ENCODE measurements at places on chromosomes 7 and 10. TPM values are rescaled to one million over a fixed set of nuclear protein-coding genes. Genes with fewer than 3 reads are reported as not detected.

DNA sequence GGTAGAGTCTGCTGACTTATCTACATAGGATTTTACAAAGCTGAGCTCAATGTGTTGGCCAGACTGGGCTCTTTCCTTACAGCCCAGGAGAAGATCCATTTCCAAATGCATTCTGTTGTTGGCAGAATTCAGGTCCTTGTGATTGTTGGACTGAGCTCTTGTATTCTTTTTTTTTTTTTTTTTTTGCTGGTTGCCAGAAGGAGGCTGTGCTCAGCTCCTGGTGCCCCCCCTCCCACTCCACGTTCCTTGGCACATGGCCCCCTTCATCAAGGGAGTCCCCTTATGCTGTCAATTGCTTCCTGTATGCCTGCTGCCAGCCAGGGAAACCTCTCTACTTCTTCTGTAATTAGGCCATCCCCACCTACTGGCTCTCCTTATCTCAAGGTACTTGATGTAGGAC, 518.1 kb upstream of the AKR1E2 start:
- DNase-seq = no peak

- DNase-seq = no peak
These were observed 67.8 kb downstream of the FRMPD2 start for GRCh38 chr10:48206482-48207250.

DNA sequence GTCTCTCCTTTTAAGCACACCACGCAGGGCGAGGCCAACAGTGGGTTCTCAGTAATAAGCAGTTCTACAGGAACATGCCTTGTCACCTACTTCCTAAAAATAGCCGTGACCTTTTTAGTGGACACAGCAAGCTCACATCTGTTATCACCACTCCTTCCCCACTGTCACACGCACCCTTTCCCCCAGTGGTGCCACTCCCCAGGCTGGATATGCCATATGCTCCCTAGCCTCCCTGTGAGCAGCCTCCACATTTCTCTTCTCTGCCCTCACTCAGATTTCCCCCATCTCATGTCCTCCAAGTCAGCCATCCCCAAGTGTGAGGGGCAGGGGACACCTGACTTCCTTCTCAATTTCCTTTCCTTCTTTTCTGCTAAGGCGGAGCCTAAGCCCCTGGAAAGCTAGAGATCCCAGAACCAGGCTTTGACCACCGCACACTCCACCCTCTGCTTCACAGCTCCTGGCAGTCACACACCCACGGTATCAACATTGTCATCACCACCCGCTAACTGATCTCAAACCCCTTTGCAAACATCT, 3.7 kb downstream of the ANXA11 start:
- DNase-seq = no peak

GRCh38 chr7:84230491-84230890, 35.9 kb upstream of the SEMA3A start:
- DNase-seq = no peak

DNA sequence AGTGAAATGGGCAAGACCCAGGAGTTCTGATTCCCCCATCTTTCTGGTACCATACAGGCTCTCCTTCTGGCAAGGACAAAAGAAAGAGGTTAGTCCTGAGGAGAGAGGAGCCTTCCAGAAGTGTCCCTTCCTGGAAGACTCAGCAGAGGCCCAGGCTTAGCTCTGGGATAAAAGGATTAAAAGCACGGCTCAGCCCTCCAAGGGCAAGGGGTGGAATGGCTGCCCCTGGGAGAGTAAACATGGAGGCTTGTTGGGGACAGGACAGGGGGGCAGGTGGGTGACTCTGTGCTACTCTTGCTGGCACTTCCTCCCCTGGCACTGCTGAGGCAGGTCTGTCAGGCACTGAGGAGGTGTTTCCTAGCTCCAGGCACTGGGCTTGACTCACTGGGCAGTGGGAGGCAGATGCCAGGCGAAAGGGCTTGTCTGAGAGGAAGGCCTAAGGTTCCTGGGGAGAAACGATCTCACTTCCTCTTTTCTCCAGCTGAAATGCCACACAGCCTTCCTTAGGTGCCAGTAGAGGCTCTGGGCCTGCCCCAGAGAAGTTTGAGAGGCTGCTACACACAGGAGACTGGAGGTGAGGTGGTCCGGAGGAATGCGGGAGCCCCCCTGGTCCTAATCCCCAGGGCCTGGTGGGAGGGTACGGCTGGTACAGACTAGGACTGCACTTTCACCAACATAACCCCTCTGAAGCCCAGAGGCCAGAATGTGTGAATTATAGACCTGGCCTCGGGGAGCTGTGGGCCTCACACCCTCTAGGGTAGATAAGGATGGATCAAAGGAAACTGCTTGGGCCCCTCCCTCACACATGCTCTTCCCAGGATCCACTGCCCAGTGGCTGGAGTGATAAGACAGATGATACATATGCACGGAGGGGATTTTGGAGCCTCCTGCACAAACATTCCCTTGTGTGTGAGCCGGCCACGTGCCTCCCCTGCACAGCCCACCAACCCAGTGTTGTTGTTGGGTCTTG, 63.2 kb upstream of the PODXL start:
- DNase-seq = no peak

DNA sequence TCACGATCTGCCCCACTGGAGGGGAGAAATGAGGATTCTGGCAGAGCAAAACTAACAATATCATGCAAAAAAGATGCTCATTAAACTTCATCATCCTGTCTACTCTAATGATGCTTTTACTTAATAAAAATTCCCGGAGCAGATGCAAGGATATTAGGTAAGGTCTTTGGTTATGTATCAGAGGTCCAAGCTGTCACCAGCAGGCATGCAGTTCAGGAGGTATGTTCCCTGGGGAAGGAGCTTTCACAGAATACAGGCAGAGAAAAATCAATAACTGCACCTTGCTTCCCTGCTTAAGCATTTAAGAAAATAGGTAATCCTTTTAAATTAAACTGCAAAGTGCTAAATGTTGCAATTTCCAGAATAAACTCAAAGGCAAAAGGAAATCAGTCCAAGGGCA, 81.6 kb upstream of the C1QL3 start:
- DNase-seq = no peak

DNA sequence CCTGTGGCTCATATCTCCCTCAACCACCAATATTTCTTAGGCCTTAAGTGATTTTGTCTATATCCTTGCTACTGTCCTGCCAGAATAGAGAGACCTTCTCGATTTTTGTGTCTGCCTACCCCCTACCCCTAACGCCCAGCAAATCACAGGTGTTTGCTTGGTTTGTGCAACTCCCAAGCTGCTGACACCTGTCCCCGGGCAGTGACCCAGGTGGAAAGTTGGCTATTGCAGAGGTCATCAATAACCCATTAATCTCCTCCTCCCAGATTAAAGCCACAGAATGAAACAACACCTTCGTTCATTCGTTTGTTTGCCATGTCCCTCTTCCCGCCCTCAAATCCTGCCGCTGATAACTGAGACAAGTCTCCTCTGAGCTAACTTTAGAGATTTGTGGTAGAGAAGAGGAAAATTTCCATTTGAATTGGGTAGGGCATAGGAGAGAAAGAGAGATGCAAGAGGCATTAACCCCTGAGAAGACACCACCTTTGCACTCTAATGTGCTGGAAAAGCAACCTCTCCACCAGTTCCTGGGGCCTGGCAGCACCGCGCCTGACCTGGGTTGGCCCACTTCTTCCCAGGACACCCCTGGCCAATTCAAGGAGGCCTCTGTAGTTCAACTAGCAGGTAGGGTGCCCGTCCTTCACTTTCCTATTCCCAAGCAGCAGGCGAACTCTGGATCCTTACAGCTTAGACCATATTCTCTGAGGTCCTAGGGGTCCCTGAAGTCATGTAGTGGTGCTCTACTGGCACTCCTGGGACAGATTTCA, 3.0 kb downstream of the NEUROG3 start:
- no peak for DNase-seq

- no peak for DNase-seq
These were observed 127.8 kb downstream of the ITGB8 start for GRCh38 chr7:20458521-20458920.

DNA sequence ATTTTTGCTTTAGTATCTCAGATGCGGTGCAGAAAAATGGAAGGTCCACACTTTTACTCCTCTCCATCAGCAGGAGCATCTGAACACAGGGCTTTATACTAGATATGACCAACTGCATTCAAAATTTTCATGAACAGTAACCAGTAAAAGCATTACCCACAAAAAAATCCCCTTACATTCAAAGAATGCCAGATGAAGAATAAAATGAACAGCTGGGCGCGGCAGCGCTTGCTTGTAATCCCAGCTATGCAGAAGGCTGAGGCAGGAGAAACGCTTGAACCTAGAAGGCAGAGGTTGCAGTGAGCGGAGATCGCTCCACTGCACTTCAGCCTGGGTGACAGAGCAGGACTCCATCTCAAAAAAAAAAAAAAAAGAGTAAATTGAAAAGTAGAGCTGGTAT, 3.1 kb downstream of the SAR1A start:
- no peak for DNase-seq

DNA sequence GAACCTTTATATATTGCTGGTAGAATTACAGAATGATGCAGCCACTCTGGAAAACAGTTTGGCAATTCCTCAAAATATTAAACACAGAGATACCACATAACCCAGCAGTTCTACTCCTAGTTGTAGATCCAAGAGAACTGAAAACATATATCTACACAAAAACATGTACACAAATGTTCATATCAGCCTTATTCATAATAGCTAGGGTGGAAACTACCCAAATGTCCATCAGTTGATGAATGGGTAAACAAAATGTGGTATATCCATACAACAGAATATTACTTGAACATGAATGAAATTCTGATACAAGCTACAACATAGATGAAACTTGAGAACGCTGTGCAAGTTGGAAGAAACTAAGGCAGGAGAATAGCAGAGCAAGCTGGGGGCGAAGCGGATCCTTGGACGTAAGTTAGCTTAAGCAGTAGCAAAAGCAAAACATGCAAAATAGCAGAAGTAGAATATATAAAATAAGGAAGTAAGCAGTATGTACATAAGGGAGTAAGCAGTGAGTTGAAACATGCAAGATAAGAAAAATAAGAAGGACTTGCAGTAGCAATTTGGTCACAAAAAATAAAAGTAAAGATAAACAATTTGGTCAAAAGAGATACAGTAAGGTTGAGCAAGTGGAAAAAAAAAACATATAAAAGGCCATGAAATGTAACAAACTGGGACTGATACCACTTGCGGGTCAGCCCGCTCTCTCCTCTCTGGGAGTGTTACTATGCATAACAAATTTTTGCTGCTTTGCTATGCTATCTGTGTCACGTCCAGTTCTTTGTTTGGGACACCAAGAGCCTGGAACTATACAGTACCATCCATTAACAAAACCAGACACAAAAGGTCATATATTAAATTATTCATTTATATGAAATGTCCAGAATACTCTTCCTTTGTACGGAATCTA, 18.0 kb upstream of the HILPDA start:
- no peak for DNase-seq

DNA sequence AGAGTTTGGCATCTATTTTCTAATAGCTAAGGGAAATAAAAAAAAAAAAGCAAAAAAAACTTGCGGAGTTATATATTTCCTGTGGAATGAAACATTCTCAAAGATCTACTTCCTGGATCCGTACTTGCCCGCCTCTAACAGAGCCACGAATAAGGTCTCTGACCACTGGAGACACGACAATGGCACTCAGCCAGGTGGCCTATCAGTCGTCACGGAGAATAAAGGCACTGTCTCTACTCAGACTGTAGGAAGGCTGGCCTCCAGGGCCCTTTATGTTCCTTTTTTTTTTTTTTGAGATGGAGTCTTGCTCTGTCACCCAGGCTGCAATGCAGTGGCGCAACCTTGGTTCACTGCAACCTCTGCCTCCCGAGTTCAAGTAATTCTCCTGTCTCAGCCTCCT, 58.7 kb downstream of the RGS10 start:
- DNase-seq = no peak

DNA sequence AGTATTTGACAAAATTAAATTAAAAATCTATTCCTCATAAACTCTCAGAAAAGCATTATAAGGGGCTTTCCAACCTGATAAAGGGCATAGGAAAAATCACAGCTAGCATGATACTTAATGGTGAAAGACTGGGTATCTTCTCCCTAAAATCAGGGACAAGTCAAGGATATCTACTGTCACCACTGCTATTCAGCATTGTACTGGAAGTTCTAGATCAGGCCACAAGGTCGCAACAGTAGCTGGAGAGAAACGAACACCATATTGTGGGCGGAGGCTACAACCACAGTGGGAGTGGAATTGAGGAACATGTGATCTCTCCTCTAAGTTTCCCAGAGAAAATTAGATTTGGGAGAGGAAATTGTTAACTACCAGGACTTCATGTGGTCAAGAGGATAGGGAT, 70.0 kb upstream of the NAMPT start:
- no peak for DNase-seq

GRCh38 chr10:114547514-114547913, 110.6 kb downstream of the ABLIM1 start:
- no peak for DNase-seq

DNA sequence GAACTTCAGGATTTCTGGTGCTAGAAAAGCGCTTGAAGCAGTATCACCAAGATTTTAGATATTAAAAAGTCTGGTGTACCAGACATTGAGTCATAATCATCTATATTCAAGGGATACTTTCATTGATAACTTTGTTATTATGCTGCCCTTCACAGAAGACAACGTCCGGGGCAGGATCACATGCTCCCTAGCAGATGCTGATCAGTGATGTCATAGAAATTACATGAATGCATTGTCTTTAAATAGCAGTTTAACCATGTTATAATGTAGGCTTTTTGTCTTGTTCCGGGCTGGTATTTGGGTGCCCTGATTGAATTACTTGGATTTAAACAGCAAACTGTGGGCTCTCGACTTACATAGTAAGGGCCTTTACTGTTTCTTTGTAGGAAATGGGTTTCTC, 54.0 kb downstream of the VWA2 start:
- no peak for DNase-seq

GRCh38 chr10:97411406-97411805, 10.3 kb upstream of the RRP12 start:
- DNase-seq = no peak

- no peak for DNase-seq
These were observed 39.7 kb upstream of the ENO4 start for GRCh38 chr10:116809483-116810119.

Gene AKR1C1
- total RNA-seq = 0.29 TPM

Gene PKD2L1
- total RNA-seq = not detected

Gene ATRNL1
- total RNA-seq = not detected

Gene MOGAT3
- not detected for total RNA-seq

Gene TNS3
- 4.1 TPM for total RNA-seq

Gene MEOX2
- total RNA-seq = not detected

Gene TMEM270
- total RNA-seq = not detected

Gene RHOBTB1
- total RNA-seq = not detected

Gene SLC18A3
- not detected for total RNA-seq

Gene FHIP2A
- 29.0 TPM for total RNA-seq

Gene BTAF1
- 59.2 TPM for total RNA-seq

Gene GPR15LG
- not detected for total RNA-seq

Gene STEAP1
- 3.3 TPM for total RNA-seq

Gene WDR86
- total RNA-seq = not detected

Gene CYTH3
- 1.7 TPM for total RNA-seq

Gene MRLN
- 0.23 TPM for total RNA-seq
